ENCODE measurements at places on chromosomes 12 and 14.

GRCh38 chr12:16076557-16076956 lies 165.4 kb downstream of the DERA start:
- DNase-seq: no peak

DNA sequence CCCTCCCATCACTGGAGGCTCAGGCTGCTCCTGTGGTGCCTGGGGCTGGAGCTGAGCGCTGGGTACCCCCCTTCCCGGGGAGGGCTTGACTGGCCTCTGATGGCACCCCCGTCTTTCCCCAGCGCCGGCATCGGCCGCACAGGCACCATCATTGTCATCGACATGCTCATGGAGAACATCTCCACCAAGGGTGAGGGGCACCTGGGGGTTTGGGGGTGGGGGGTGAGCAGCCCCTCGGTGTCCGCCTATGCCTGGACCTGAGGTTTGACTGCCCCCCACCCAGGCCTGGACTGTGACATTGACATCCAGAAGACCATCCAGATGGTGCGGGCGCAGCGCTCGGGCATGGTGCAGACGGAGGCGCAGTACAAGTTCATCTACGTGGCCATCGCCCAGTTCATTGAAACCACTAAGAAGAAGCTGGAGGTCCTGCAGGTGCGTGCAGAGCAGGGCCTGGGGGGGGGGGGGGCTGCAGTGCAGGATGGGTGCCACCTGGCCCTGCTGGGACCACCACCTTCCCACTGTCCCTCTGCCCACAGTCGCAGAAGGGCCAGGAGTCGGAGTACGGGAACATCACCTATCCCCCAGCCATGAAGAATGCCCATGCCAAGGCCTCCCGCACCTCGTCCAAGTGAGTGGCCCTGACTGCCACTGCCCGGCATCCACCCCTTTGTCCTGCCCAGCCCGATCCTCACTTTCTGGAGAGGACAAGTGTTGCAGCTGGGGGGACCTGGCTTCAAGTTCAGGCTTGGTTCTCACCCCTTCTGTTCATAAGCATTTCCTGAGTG lies 8.8 kb downstream of the PTPN6 start:
- DNase-seq: no peak

DNA sequence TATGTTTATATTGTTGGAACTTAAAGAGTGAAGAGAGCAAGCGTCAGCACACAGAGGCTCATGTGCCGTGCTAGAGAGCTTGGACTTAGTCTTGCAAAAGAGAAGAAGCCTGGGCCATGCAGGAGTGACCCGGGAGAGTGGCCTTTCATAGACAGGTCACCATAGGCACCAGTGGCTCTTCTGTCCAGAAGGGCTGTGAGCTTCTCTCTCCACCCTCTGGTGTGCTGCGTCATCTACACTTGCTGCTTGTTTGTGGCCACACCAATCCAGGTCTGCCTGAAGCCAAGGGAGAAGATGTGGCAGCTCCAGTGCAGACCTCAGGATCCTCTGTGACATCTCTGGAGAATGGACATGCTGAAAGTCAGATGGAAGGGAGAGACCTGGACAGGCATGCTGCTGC lies 74.4 kb downstream of the NTF3 start:
- DNase-seq: no peak

DNA sequence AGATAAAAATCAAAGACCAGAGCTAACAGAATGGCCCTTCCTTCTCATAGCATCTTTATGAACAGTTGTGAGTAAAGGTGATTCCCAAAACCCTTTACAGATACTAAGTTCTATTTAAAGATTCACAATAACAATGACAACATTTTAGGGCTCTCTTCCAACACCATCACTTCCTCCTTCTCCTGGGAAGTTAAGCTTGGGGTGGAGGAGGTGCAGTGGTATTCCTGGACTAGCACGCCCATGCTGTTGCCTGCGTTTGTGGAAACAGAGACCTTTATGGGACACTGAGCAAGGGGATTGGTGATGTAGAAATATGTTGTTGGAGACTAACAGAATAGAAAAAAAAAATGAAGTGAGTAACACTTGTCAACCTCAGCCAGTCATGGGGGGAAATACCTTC lies 22.5 kb downstream of the SYNE2 start:
- DNase-seq: no peak

DNA sequence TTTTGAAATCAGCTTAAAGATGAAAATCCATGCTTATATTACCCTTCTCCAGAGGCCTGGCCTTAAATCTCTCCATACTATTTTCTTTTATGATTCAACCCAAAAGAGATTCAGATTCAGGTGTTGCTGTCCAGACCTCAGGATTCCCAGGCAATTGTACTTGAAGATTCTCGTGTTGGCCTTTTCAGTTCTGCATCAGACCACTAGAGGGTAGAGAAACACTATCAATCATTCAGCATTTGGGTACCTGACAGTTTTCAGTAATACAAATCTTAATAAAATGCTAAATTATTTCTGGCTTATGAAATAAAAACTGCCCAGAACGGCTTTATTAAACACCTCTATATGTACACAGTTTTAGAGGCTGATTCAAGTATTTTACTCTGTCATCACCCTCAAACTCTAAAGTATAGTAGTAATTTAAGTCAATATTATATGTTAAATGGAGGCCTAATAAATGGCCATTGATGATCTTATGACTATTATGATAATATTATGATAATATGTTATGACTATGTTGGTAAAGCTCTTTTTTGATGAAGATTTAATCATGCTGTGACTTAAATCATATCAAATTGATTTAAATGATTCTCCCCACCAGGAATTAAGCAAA lies 301.1 kb downstream of the DUSP6 start:
- DNase-seq: no peak

DNA sequence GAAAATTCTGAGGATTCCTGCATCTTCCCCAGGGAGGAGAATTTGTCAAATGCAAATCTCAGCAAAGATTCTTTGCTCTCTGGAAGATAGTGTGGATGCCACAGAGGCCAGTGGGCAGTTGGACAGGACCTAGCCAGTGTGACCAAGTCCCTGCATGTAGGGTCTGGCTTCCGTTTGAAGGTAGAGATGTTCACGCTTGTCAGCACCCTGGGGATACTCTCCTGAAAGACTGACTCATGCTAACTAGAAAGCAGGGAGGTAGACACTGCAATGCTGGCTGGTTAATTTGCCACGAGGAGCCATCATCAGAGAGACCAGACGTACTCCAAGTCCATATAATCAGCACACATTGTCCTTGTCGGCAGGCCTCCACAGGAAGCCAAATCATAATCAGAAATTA lies 130.1 kb downstream of the SAMD4A start:
- DNase-seq: no peak

GRCh38 chr14:89060191-89060590 lies 235.7 kb downstream of the TTC8 start:
- no peak for DNase-seq

- DNase-seq: no peak
These were observed 18.6 kb upstream of the CCDC198 start for GRCh38 chr14:57512220-57512619.

GRCh38 chr14:95569440-95569839 lies 34.6 kb downstream of the GLRX5 start:
- DNase-seq: no peak

GRCh38 chr12:114192549-114192948 lies 213.4 kb downstream of the TBX5 start:
- no peak for DNase-seq

DNA sequence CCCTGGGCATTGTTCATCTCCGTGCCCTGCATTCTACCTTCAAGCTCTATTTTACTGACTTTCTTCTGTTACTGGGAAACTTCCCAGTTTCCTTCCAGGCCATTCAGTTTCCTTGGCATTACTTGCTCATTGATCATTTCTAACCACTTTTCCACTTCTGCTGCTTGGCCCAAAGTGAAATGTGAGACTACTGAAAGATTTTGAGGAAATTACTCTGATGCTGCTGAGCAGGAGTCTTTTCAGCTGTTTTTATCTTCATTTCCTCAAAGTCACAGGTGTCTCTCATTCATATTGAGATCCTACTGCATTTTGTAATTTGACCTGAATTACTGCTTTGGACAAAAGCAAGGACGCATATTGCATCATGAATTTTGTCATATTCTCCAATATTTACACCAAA lies 26.4 kb upstream of the DBX2 start:
- no peak for DNase-seq

GRCh38 chr12:45168976-45169375 lies 46.9 kb upstream of the ANO6 start:
- DNase-seq: no peak

DNA sequence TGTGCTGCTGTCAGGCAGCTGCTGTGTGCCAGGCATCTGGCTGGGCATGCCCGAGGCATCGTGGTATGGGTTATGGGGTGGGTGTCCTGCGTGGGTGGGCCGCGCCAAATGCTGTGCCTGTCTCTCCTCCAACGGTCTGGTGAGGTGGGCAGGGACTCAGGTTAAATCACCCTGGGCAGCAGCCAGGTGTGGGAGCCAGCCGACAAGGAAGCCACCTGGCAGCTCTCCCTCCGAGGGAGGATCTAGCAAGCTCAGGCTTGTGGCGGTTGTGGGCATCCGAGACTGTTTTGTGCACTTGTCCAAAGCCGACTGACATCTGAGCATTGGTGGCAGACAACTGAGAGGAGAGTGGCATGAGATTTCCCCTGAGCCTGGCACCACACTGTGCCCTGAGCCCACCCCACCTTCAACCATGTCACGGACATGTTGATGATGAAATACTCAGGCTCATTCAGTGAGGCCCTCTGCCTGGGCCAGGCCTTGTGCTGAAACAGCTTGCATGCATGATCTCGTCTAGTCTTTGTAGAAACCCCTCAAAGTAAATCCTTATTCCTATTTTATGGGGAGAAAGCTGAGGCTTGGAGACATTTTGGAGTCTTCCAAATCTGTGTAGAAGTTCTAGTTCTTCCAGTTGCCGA lies 181.8 kb upstream of the MYL2 start:
- DNase-seq: no peak

GRCh38 chr12:5369298-5369697 lies 62.6 kb upstream of the NTF3 start:
- DNase-seq: no peak

DNA sequence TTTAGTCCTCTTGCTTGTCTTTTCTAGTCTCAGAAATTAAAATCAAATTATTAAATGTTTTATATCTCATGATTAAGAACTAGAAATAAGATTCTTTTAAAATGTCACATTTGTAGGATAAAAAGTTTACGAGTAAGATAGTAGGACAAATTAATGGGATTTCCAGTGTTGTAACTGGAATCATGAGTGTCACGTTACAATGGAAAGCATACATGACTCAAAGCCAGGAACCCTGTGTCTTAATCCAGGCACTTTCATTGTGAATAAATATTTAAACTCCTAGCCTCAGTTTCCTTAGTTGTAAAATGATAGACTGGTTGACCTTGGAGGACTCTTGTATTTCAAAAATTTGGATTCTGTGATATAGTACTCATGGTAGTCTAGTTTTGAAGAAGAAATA lies 84.9 kb downstream of the MIA2 start:
- DNase-seq: no peak

- no peak for DNase-seq
These were observed at the start of gene NYNRIN for GRCh38 chr14:24398653-24399446. Gene NYNRIN, plus strand, starts transcription at chr14:24399003. Its CDS starts 244 bp downstream, at chr14:24399247.

GRCh38 chr12:62878211-62878610 lies 56.7 kb downstream of the PPM1H start:
- no peak for DNase-seq

DNA sequence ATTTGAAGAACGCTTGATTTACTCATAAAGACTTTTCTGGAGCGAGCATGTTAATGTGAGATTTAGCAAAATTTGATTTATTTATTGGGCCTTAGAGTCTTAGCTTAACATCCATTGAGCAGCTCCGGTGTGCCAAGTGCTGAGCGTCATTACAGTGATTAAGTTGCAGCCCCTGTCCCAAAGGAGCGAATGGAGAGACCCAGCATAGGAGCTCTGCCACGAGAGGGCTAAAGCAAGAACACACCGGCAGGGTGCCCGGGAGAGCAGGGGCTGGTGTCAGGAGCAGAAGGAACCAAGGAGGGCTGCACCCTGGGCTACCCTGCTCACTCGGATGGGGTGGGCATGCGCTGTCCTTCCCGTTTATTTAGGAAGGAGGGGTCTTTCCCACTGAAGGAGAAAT lies 50.6 kb downstream of the PPP2R5C start:
- no peak for DNase-seq

- no peak for DNase-seq
These were observed 24.0 kb downstream of the ITGA7 start for GRCh38 chr12:55683676-55684075.

DNA sequence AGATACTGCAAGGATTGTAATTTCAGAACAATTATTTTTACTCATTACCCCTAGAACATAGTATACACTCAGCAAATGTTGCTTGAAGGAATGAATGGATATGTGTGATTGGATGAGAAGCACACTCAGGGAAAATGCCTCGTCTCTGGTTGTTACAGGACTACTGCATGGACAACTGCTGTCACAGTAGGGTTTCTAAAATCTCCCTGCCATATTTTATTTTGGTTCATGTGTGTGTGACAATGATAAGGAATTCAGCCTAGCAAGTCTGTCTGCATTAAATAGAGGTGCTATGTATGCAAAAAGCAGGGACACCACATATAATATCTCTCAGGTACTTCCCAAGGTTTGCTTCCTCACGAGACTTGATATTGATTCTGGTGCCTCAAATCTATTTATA lies 1.4 kb downstream of the PTPRR start:
- no peak for DNase-seq

DNA sequence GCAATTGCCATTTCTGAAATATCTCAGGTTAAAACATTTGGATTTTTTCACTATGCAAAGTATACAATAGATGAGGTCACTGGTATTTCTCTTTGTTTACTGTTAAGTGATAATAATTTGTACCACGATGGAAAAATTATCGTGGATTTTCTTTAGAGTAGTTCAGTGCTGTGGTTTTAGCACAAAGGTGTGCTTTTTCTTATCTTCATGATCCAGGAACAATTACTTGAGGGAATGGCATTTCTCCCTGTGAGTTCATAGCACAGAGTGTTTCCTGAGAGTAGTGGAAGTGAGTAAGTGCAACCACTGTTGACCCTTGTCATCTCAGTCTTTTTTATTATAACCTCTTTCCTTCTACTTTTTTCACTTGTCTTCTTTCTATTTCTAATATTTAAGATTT lies 86.8 kb downstream of the FGD4 start:
- no peak for DNase-seq

- no peak for DNase-seq
These were observed 1005.8 kb downstream of the TRHDE start for GRCh38 chr12:73277971-73278370.

GRCh38 chr14:64645220-64645892 lies 58.9 kb upstream of the PLEKHG3 start:
- no peak for DNase-seq

DNA sequence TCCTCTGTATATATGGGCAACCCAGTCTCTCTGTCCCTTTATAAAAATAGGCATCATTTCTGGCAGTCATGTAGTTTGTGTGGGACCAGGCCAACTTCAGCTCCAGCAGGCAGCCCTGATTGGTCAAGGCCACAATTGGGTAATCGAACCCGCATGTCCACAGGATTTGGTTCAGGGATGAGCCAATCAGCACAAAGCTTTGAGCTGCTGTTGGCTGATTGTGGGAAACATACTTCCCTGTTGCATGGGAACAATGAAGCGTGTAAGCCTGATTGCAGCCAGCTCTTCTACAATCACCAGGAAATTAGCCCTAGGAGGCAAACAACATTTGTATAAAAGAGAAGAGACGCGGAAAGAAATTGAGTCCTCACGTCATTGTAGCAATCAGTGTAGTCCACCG lies 328.6 kb downstream of the PCNX1 start:
- no peak for DNase-seq

- DNase-seq: no peak
These were observed 32.5 kb upstream of the ANO2 start for GRCh38 chr12:5977556-5977955.

GRCh38 chr12:27826076-27826475 lies 46.0 kb upstream of the MANSC4 start:
- no peak for DNase-seq

- no peak for DNase-seq
These were observed 381.5 kb downstream of the ALG10 start for GRCh38 chr12:34403706-34404376.
